ENCODE measurements at places on chromosomes 2 and 18.

- no peak for DNase-seq
Observed at GRCh38 chr18:68035774-68036522, 519.4 kb upstream of the DSEL start.

DNA sequence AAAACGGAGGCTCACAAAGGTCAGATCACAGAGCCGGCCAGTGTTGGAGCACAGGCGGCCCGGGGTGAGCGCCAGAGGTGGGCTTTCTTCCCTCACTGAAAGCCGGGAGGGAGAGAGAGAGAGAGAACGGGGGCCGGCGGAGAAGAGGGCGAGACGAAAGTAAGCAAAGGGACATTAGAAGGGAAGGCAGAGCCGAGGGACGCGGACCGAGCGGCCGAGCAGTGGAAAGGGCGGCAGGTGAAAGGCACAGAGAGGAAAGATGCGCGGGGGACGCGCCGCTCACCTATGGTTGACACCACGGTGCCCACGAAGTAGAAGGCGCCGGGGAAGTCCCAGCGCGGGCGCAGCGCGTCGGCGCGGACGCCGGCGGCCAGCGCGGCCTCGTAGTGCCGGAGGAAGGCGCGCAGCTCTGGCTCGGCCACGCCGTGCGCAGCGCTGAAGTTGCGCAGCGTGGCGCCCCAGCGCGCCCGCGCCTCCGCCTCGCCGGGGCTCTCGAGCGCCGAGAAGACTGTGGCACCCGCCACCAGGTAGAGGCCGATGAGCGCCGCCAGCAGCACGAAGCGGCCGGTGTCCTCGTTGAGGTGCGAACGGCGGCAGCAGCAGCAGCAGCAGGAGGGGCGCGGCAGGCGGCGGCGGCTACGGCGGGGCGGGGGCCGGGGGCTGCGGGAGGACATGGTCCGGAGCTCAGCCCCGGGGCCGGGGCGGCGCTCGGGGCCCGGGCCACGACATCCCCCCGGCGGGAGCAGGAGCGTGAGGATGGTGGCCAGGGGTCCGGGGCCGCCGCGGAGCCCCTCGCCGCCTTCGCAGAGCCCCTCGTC is 166.9 kb downstream of the MSH2 start:
- no peak for DNase-seq

DNA sequence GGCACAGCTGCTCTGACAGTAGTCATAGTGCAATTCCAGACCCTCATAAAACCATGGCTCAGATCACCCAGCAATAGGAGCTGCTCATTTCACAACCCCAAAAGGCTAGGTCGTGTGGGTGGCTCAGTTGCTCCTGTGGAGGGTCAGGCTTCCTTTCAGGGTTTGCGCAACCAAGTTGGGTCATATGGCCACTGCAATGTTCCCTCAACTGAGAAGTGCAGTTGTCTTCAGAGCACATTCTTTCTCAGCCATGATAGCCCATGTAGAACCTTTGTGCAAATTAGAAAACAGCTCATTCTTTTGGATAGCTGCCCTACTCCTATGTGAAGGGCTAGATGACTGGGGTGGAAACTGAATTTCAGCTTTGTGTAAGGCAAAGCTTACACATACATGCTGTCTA is 3.2 kb downstream of the SERPINB13 start:
- no peak for DNase-seq

DNA sequence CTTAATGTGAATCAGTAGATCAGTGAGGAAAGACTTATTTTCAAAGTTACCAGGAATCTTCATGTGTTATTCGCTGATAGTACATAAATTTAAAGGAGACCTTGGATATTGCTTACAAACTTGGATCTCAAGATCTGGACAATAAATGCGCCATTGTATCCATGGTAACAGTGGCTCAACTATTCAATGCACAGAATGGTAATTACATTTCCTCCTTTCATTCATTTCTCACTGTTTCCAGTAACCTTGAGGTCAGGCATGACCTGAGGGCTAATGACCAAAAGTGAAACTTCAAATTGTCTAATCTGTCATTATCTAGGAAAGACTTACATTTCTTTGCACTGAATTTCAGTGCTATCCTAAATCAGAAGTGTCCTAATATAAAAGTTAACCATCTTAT is 8.1 kb downstream of the LRP2 start:
- no peak for DNase-seq

DNA sequence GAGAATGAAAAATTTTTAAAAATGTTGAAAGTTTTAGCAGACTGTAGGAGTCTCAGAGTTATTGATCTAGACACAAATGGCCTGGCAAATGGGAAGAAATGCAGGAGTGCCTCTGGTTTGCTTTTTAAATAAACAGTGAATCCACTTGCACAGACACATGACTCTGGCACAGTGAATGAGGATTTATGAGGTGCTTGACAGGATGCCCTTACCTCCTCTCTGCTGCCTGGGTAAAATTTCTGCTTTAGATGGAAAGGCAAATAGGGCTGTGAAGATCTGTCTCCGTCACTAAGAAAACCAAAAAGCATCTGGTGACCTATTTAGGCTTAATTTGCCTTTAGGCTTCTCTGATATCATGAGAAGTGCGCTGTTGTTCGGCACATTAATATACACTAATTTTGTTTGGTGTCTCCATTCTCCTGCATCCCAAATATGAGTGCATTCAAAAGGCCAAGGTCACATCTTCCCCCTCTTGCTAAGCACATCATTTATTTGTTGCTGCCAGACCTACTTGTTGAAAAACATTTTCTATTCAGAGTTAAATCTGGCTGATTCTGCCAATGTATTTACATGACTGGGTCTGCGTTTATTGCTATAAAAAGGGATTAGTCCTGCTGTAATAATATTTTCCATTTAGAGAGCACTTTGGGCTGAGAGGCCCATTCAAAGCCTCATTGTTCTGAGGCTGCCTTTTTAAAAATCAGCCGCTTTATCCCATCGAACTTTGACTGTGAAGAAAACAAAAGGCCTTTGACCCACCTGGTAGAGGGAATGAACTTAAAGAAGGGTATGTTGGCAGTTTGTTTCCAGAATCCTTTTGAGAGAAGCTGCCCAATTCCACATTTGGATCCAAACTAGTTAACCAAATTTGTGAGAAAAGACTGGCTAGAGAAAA is 94.9 kb downstream of the RNF152 start:
- no peak for DNase-seq

DNA sequence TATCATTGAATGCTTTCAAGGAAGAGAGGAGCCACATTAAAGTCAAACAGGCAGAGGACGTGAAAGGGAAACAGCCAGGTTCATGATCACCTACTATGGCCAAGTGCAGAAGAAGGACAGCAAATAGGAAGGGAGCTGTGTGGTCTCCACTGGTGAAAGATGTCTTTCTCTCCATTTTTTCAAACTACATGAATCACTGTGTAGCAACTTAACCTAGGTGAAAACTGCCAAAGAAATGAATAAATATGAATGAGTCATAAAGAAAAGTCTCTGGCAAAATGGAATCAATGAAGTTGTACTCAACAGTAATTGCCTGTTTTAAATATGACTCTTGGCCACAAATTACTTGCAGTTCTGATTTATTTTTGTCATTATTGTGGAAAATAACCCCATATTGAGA is 452.6 kb upstream of the PKDCC start:
- no peak for DNase-seq

GRCh38 chr18:57941841-57942489 is 102.1 kb upstream of the NEDD4L start:
- DNase-seq: no peak

DNA sequence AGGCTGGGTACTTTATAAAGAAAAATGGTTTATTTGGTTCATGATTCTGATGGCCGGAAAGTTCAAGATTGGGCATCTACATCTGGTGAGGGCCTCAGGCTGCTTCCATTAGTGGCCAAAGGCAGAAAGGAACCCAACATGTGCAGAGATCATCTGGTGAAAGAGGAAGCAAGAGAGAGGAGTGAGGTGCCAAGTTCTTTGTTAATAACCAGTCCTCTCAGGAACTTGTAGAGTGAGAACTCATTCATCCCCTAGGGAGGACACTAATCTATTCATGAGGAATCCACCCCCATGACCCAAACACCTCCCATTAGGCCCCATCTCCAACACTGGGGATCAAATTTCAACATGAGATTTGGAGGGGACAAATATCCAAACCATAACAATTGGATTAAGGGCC is 17.8 kb upstream of the SERPINE2 start:
- no peak for DNase-seq

DNA sequence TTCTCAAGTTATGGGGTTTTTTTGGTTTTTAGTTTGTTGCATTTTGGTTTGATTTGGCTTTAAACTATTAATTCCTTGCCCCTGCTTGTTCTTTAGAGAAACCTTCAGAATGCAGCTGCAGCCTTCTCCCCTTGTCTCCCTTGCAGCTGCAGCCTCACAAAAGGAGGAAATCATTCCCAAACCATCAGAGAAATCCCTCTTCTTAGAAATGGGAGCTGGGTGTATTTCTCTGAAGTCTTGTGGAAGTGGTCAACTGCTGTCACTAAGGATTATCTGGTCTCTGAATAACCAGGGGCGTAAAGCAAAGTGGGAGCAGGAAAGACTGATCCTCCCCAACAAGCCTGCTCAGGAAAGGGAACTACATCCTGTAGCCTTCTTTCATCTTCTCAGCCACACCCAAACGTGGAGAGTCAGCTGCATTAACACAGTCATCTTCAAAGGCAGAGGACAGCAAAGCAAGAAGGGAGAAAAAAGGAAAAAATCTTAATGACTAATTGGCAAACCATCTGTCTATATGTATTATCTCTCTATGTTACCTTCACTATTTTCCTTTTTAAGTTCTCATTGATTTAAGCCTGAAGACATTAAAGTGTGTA is 1834.1 kb upstream of the PIK3C3 start:
- DNase-seq: no peak

GRCh38 chr2:1550658-1551316 is 137.5 kb downstream of the TPO start:
- no peak for DNase-seq

GRCh38 chr2:68936889-68937288 is 15.8 kb downstream of the GKN2 start:
- DNase-seq: no peak

DNA sequence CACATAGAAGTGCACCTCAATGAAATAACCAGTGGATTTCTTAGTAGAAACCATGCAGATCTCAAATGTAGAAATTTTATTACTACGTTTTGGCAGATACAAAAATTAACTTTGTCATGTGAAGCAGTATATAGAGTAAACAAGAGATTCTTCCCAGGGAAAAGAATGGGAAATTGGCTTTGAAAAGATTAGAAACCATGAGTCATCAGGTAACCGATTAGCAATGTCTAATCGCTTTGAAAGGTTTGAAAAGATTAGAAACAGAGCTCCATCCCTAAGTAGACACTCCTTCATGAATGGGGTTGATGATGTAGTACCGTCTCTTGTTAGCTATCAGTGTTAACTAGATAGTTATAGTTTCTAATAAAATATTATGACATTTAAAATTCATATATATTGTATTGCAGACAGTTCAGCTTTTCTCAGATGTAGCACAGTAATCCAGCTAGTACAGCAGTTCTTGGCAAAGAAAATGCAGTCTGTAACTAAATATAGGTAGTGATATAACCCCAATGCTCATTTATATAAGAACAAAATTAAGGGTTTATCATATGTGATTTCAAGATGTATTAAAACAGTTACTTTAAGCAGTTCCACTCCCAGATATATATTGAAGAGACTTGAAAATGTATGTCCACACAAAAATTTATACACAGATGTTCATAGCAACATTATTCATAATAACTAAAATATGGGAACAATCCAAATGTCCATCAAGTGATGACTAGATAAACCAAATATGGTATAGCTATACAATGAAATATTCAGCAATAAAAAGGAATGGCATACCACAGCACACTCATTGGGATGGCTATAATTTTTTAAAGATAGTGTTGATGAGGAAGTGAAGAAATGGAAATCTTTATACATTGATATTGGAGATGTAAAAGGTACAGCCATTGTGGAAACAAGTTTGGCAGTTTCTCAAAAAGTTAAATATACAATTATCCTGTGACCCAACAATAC is 113.9 kb downstream of the PTPN4 start:
- DNase-seq: no peak

DNA sequence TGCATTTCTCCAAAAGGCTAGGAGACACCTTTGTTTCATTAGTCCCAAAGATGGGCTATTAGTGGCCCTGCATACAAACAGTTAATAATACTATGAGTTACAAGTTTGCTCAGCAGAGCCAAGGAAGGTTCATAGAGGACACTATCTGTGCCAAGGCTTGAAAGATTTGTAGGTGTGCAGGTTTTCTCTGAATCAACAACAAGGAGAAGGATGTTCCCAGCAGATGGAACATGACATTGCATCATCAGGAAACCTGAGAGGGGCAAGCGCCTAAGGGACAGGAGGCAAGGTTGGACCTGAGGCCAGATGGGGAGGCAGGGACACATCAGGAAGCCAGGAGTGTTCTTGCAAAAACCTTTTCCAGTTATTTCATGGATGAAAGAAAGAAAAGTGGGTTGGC is 35.4 kb upstream of the STK17B start:
- no peak for DNase-seq

- no peak for DNase-seq
Observed at GRCh38 chr2:209577376-209578357, 153.8 kb downstream of the MAP2 start.

- no peak for DNase-seq
Observed at GRCh38 chr2:105820691-105821090, 76.0 kb downstream of the NCK2 start.

DNA sequence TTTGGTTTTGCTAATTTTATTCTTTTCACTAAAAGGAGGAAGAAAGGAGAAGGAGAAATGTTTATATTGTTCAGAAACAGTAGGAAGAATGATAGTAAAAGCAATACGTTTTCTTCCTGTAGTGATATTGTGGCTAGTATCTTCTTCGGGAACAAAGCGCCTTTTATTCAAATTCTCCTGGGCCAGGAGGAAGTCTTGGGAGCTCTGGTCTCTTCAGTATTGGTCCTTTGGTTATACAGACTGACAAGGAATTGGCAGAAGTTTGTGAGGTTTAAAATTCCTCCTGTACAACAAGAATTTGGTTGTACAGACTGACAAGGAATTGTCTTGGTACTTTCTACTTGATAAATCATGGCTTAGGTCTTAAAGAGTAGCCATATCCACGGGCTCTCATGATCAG is 9.9 kb downstream of the GIGYF2 start:
- no peak for DNase-seq

GRCh38 chr2:9310798-9311197 is 104.2 kb downstream of the ASAP2 start:
- no peak for DNase-seq

- no peak for DNase-seq
Observed at GRCh38 chr18:33761363-33761762, 183.3 kb downstream of the ASXL3 start.

All from GDM1 (cell line).